ENCODE measurements at places on chromosomes 12 and 14.

DNA sequence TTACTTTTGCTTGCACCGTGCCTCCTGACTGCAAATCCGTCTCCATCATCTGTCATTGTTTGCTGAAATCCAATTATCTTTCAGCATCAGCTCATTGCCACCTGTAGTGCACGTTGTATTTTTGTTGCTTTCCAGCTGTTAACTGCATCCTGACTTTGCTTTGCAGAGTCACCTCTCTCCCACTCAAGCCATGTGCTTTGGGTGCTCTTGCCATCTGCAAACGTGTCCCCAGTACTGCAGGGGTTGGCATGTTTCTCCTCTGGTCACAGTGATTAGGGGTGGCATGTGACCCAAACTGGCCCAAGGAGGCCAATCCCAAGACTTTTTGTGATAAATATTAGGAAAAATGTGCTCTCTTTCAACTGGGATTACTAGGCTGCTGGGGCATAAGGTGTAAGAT is 10.5 kb upstream of the TMED2 start:
- DNase-seq, result no peak

- DNase-seq, result no peak
Observed at GRCh38 chr14:31788340-31788739, 227.1 kb downstream of the NUBPL start.

- DNase-seq, result no peak
Observed at GRCh38 chr12:5593086-5593485, 161.2 kb downstream of the NTF3 start.

GRCh38 chr12:110426406-110426805 is 22.9 kb upstream of the ANAPC7 start:
- DNase-seq, result no peak

GRCh38 chr14:36068777-36069534 is 107.6 kb downstream of the PTCSC3 start:
- no peak for DNase-seq

- DNase-seq, result no peak
Observed at GRCh38 chr12:103442822-103443221, 52.9 kb downstream of the C12orf42 start.

DNA sequence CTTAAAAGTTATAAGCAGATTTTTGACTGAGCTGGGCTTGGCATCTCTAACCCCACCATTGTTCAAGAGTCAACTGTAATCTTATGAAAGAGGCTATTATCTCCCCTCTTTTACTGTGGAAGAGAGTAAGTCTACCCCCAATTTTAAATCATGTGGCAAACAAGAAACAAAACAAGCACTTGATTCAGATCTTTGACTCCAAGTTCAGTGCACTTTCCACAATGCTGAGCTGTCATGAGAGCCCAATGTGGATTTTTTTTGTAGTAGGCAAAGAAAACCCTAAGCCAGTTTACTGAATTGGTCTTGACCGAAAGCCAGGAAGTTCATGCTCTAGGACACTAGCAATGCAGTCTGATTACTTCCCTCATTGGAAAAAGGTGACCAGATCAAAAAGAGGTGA is 306.2 kb downstream of the GALC start:
- no peak for DNase-seq

GRCh38 chr12:22702690-22703089 is 77.7 kb downstream of the ETNK1 start:
- no peak for DNase-seq

DNA sequence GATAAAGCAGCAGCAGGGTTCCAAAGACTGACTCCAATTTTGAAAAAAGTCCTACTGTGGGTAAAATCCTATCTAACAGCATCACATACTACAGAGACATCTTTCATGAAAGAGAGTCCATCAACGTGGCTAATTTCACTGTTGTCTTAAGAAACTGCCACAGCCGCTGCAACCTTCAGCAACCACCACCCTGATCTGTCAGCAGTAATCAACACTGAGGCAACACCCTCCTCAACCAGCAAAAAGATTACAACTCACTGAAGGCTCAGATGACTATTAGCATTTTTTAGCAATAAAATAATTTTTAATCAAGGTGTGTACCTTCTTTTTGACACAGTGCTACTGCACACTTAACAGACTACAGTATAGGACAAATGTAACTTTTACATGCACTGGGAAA is 6.6 kb downstream of the CAPRIN2 start:
- no peak for DNase-seq

GRCh38 chr12:1504304-1504894 is 90.0 kb downstream of the FBXL14 start:
- DNase-seq, result no peak

GRCh38 chr14:23627961-23628360 is 8.2 kb upstream of the DHRS2 start:
- DNase-seq, result no peak

GRCh38 chr12:4392223-4392742 is 12.8 kb upstream of the FGF23 start:
- DNase-seq, result no peak

DNA sequence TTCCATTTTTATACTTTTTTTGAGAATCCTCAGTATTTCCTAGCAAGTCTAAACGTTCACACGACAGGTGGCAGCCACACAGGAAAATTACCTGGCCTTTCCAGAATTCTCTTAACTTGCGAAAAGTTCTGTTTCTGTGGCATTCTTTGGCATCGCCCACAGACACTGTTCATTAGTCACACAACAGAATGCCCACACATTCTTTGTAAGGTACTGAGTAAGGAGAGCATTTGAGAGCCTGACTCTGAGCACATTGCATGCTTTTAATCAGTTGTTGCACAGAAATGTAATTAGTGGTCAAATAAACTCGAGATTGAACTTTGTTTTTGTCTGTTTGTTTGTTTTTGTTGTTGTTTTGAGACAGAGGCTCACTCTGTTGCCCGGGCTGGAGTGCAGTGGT is 52.4 kb downstream of the LMNTD1 start:
- DNase-seq, result no peak

DNA sequence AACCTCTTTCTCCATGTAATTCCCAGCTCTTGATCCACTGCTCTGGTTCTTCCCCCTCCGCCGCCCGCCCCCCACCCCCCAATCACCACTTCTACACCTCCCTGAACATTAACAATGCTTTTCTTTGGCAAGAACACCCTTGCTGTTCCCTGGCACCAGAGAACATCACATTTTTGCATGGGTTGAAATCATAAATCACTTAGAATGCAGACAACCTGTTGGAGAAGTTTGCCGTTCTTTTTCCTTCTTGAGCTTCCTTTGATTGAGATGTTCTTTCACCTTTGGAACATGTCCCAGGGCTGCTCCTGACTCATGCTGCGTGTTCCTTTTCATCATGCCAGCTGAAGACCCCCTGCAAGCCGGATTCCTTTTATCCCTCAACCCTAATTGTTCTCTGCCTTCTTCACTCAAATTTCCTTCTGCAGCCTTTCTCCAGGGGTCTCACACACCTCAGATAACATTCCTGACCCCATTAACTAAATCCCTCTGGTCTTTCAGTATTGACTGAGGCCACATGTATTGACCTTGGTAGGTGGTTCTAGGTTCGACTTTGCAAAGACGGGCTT is 294.1 kb upstream of the TMPO start:
- DNase-seq, result no peak

GRCh38 chr12:107351713-107352112 is 258.4 kb upstream of the CRY1 start:
- DNase-seq, result no peak

DNA sequence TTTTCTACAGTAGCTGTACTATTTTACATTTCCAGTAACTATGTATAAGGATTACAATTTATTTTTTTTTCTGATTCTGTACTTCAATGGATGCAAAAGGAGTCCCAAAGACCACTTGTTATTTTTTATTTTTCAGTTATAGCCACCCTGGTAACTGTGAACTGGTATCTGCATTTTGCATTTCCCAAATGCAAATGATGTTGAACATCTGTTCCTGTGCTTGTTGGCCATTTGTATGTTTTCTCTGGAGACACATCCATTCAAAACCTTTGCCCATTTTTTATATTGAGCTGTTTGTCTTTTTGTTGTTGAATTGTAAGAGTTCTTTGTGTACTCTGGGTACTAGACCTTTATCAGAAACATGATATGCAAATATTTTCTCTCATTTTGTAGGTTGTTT is 485.6 kb downstream of the LRIG3 start:
- DNase-seq, result no peak

- DNase-seq, result no peak
Observed at GRCh38 chr12:114827461-114827860, 143.5 kb upstream of the TBX3 start.

GRCh38 chr14:72613231-72613974 is 280.5 kb downstream of the DPF3 start:
- no peak for DNase-seq

- DNase-seq, result no peak
Observed at GRCh38 chr12:29569132-29569757, 71.8 kb upstream of the OVCH1 start.

DNA sequence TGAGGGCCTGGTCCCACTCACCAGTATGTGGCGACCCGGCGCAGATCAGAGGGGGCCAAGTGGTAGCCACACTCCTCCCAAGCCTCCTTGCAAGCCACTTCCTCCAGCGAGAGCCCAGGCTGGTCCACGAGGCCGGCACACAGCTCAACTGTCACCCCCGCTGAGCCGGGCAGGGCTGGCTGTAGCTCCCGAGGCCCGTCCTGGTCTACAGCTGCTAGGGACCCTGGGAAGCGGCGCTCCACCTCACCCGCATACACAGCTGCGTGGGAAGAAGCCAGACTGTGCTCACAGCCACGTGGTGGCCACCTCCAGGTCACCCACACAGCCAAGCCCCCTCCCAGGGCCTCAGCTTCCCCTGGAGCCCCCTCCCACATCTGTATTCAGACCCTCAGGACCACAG is 4.6 kb downstream of the NUDT14 start:
- no peak for DNase-seq

- DNase-seq, result no peak
Observed at GRCh38 chr14:103361867-103362266, 23.3 kb upstream of the MARK3 start.

DNA sequence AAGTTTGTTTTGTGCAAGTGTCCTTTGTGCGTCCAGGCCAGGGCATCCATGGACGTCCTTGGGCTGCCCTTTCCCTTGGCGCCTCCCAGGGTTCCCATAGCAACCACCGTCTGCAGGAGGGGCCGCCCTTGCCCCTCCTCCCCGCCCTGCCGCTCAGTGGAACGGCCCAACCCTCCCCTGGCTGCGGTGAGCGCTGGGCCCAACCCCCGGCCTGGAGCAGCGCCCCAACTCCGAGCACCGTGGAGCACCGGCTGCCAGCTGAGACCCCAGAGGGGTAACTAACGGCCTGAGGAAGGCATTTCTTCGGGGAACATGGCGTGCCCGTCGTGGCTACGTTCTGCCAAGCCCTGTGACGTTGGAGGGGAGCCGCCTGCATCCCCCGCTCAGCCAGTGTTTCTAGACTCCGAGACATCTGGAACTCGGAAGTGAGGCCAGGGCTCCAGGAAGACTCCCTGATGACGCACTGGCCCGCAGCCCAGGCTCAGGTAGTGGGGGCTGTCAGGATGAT is 5.3 kb upstream of the ACACB start:
- peak; percentile 27 for DNase-seq

DNA sequence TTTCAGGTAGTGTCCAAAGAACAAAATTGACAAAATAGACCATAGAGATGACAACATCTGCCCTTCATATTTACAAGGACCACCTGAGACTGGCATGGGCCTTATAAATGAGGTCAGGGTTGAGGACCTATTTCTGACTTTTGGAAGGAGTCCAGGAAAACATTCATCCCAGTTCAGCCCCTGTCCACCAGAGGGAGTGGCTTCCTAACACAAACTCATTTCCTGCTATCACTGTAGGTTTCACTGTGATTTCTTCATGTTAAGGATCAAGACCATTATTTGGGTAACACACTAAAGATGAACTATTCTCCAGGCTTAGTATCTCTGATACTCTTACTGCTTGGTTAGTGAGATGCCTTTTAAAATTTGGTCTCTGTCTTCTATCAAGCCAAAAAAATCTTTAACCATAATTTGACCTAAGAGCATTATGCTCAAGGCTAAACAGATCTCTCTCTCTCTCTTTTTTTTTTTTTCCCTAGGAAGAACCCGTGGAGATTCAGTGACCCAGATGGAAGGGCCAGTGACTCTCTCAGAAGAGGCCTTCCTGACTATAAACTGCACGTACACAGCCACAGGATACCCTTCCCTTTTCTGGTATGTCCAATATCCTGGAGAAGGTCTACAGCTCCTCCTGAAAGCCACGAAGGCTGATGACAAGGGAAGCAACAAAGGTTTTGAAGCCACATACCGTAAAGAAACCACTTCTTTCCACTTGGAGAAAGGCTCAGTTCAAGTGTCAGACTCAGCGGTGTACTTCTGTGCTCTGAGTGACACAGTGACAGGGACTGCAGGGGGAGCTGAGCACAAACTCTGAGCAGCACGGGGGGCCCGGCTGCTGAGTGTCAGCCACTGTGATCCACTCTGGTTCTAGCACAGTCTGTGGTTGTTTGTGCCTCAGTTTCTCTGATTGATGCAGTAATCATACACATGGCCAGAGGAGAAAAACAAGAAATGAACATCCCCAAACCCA is 267.6 kb upstream of the OR4E1 start:
- DNase-seq, result no peak

GRCh38 chr12:30213166-30213565 is 429.4 kb upstream of the TMTC1 start:
- DNase-seq, result no peak

DNA sequence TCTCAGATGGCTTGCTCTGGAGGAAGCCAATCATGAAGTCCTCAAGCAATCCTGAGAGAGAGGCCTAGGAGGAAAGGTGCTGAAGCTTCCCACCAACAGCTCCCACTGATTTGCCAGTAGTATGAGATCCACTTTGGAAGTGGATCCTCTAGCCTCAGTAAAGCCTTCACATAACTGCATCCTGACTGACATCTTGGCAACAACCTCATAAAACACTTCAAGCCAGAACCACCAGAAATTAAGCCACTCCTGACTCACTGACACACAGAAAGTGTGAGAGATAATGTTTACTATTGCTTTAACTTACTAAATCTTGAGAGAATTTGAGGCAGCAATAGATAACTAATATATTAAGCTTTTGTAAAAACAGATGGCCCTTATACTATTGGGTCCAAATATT is 11.7 kb upstream of the TMX1 start:
- no peak for DNase-seq

- DNase-seq, result no peak
Observed at GRCh38 chr12:45464699-45465098, 248.8 kb downstream of the ANO6 start.

GRCh38 chr14:96780500-96780899 is 16.7 kb upstream of the VRK1 start:
- DNase-seq, result no peak

GRCh38 chr12:111455448-111456320 is 50.0 kb downstream of the SH2B3 start:
- no peak for DNase-seq

- DNase-seq, result no peak
Observed at GRCh38 chr14:82035397-82035796, 501.7 kb upstream of the SEL1L start.

GRCh38 chr14:92351750-92352149 is 28.8 kb downstream of the SLC24A4 start:
- DNase-seq, result no peak

GRCh38 chr12:6763380-6763779 is 2.8 kb upstream of the PTMS start:
- no peak for DNase-seq

GRCh38 chr14:89033756-89034155 is 209.3 kb downstream of the TTC8 start:
- no peak for DNase-seq

GRCh38 chr12:57181561-57182155 is 34.2 kb upstream of the LRP1-AS start:
- DNase-seq, result no peak

GRCh38 chr12:94379479-94380113 is 80.1 kb downstream of the CEP83 start:
- DNase-seq, result no peak

Measured in activated T-helper 1 cell treated with Interleukin-2 at 50 U/mL for 16 hours (primary cell).